ENCODE measurements at places on chromosomes 7 and 10. TPM values are rescaled to one million over a fixed set of nuclear protein-coding genes. Genes with fewer than 3 reads are reported as not detected.

Gene FANK1
- total RNA-seq, result 0.68 TPM

Gene TDRD1
- 0.35 TPM for total RNA-seq

Gene C7orf33
- not detected for total RNA-seq

Gene APBB1IP
- 82.2 TPM for total RNA-seq

Gene H2BK1
- not detected for total RNA-seq

Gene VSTM4
- 0.10 TPM for total RNA-seq

Gene CYP3A5
- not detected for total RNA-seq

Gene C10orf105
- 0.33 TPM for total RNA-seq

Gene ZNF862
- total RNA-seq, result 31.4 TPM

Gene PFKP
- 215 TPM for total RNA-seq

Gene PIK3AP1
- 5.7 TPM for total RNA-seq

Gene ABCA13
- not detected for total RNA-seq

Gene SFTPA1
- total RNA-seq, result not detected

Gene FEZF1
- not detected for total RNA-seq

Gene DNAJB6
- total RNA-seq, result 97.1 TPM

Gene HABP2
- not detected for total RNA-seq

Gene LIPM
- total RNA-seq, result not detected

Gene ITIH5
- total RNA-seq, result not detected

Gene PLEKHS1
- total RNA-seq, result not detected

Gene AKR1C3
- total RNA-seq, result 6.0 TPM
